ENCODE measurements at places on chromosomes 1 and 21. TPM values are rescaled to one million over a fixed set of nuclear protein-coding genes. Genes with fewer than 3 reads are reported as not detected.

- H3K4me1 ChIP-seq, result no peaks in the 10 kb centered on the region
- H3K36me3 ChIP-seq, result peaks cover 29% of the 10 kb centered on the region
- no peak overlapping the region for H3K27ac ChIP-seq
- DNase-seq, result no peak
These were observed 12.0 kb downstream of the SPATC1L start for GRCh38 chr21:46171996-46172862.

- H3K27me3 ChIP-seq, result peaks cover 14% of the 10 kb centered on the region
- no peaks in the 10 kb centered on the region for H3K4me1 ChIP-seq
- no peak within 1 kb of the TSS for H3K27ac ChIP-seq
These were observed at the start of gene ARHGEF16 for GRCh38 chr1:3453891-3454810. Gene ARHGEF16 (plus strand): TSS chr1:3454665. CDS start chr1:3463085, 8,420 bp downstream.

DNA sequence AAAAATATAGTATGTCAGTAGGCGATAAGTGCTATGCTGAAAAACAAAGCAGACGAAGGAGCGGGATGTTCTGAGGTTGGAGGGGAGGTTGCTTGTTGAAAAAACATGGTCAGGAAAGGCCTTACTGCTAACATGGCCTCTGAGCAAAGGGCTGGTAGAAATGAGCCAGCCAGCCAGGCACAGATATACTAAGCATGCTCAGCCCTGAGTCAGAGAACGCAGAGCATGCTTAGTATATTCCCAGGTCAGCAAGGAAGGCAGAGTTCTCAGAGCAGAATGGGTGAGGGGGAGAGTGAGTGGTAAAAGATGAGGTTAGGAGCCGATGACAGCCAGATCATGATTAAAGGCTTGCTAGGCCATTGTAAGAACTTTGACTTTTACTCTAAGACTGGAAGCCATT lies 36.7 kb downstream of the ZBTB40 start:
- H3K27ac ChIP-seq, result no peak overlapping the region
- H3K4me3 ChIP-seq, result no peak overlapping the region

TAS1R3 gene
- total RNA-seq, result 0.14 TPM

ACTN2 gene
- total RNA-seq, result not detected

DNA sequence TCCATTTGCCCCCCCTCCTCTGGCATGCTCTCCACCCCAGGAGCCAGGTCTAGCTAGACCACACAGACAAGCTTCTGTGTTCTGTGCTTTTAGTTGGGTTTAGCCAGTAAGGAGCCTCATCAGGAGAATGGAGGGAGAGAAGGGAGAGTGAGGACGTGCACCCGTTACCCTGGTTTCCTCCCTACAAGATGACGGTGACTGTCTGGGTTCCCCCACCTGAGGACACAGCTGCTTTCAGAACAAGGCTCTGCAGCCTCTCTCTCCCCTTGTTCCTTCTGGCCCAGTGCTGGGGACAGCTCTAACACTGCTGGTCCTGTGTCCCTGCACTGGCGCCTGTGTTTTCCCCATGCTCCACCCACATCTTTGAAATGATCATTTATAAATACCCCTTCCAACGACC lies 184.4 kb upstream of the GALNT2 start:
- H3K4me1 ChIP-seq, result no peaks in the 10 kb centered on the region
- no peak overlapping the region for H3K27ac ChIP-seq
- no peak for DNase-seq
- H3K36me3 ChIP-seq, result no peaks in the 10 kb centered on the region
- H3K27me3 ChIP-seq, result peaks cover 30% of the 10 kb centered on the region
- no peak overlapping the region for H3K4me3 ChIP-seq

DNA sequence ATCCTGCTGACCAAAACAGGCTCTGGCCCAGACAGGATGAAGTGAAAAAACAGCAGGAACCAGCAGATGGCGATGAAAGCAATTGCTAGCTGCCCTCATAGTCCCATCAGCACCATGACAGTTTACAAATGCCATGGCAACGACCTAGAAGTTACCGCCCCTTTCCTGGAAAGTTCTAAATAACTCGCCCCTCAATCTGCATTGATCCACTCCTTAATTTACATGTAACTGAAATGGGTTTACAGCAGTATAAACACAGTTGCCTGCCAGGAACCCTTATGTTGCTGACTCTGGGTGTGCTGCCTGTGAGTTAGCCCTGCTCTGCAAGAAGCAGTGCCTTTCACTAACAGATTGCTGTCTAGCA lies 65.5 kb upstream of the CR1L start:
- DNase-seq, result peak; percentile 72
- H3K27ac ChIP-seq, result no peak overlapping the region
- peaks cover 22% of the 10 kb centered on the region for H3K4me1 ChIP-seq
- H3K36me3 ChIP-seq, result no peaks in the 10 kb centered on the region

TAS1R1 gene
- not detected for total RNA-seq

CELA2A gene
- total RNA-seq, result not detected

LMX1A gene
- not detected for total RNA-seq

DNA sequence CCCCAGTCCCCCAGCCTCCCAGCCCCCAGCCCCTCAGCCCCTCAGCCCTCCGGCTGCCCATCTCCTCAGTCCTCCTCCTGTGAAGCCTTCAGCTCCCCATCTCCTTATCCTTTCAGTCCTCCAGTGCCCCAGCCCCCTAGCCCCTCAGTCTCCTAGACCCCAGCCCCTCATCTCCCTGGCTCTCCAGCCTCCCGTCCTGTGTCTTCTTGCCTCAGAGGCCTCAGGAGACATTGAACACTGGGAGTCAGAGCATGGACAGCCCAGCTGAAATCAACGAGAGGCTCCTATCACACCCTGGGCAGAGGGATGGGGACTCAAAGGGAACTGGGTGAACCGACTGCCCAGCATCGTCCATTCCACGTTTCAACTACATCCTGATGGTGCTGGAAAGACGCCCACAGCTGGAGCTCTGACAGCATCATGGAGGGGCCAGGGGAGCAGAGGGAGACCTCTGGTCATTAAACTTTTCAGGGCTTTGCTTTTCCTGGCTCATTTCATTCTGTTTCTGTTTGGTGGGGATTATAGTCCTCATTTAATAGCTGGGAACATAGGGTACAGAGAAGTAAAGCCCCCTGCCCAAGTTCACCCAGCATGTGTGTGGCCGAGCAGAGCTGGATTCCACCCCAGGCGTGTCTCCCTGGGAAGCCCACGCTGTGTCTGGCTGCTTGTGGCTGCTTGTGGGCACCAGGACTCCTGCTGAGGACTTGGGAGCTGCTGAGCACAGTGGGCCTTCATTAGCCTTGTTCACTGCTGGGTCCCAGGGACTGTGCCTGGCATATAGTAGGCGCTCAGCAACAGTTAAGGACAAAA lies 396.7 kb downstream of the PTPRU start:
- peaks cover 8% of the 10 kb centered on the region for H3K4me1 ChIP-seq
- no peaks in the 10 kb centered on the region for H3K36me3 ChIP-seq
- peaks cover 10% of the 10 kb centered on the region for H3K27me3 ChIP-seq
- no peak overlapping the region for H3K27ac ChIP-seq
- no peak for DNase-seq

DNA sequence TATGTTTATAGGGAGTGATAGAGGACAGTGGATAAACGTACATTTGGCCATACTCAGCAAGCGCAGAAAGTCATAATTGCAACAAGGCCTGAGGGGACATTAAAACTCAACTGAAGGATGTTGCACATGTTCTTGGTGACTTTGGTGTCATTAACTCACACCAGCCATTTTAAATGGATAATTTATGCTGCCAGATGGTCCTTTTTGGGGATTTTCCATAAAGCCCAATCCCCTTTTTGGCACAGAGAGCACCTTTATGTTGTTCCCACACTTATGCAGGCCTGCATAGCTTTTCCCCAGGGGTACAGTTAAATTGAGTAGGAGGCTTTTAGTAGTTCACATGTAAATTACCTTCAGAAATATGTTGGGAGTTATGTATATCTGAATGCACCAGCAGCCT lies 279.6 kb downstream of the NFIA start:
- H3K4me3 ChIP-seq, result no peak overlapping the region
- H3K27me3 ChIP-seq, result no peaks in the 10 kb centered on the region
- H3K4me1 ChIP-seq, result peaks cover 6% of the 10 kb centered on the region
- DNase-seq, result no peak
- no peaks in the 10 kb centered on the region for H3K36me3 ChIP-seq

AADACL4 gene
- not detected for total RNA-seq

GRCh38 chr1:97186381-97186780 lies 464.8 kb downstream of the PTBP2 start:
- peaks cover 22% of the 10 kb centered on the region for H3K36me3 ChIP-seq
- peaks cover 13% of the 10 kb centered on the region for H3K4me1 ChIP-seq
- peaks cover 4% of the 10 kb centered on the region for H3K27me3 ChIP-seq
- no peak for DNase-seq
- no peak overlapping the region for H3K27ac ChIP-seq

- no peak for DNase-seq
- H3K4me1 ChIP-seq, result peaks cover 61% of the 10 kb centered on the region
- H3K36me3 ChIP-seq, result peaks cover 6% of the 10 kb centered on the region
- peaks cover 2% of the 10 kb centered on the region for H3K27me3 ChIP-seq
- peak overlapping the region; percentile 96 for H3K27ac ChIP-seq
- H3K4me3 ChIP-seq, result peak overlapping the region; percentile 86
These were observed 64.4 kb downstream of the MACF1 start for GRCh38 chr1:39268906-39269305.

- H3K4me1 ChIP-seq, result no peaks in the 10 kb centered on the region
- H3K27ac ChIP-seq, result no peak overlapping the region
- no peaks in the 10 kb centered on the region for H3K27me3 ChIP-seq
- DNase-seq, result no peak
These were observed 91.4 kb downstream of the OLFM3 start for GRCh38 chr1:101905283-101905835.

DNA sequence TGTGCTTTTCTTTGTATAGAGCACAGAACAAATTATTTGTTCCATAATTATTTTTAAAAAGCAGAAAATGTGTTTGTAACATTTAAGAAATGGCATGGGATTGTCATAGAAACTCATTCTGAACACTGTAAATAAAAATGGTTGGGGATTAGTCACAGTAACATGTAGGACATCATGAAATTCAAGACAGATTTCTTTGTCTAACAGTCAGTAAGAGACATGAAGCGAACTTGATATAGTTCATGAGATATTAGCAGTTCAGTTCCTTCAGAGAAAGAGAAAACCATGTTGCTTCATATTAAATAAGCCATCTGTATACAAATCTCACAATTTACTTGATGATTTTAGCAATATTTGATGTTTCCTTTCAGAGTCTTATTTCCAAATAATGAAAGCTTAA lies 19.7 kb downstream of the NFIA start:
- H3K4me3 ChIP-seq, result peak overlapping the region; percentile 60
- H3K36me3 ChIP-seq, result no peaks in the 10 kb centered on the region
- H3K27ac ChIP-seq, result peak overlapping the region; percentile 50
- H3K27me3 ChIP-seq, result no peaks in the 10 kb centered on the region

MINDY1 gene
- 8.7 TPM for total RNA-seq

- peak overlapping the region; percentile 44 for H3K4me3 ChIP-seq
- no peak for DNase-seq
- H3K27ac ChIP-seq, result peak overlapping the region; percentile 97
- peaks cover 35% of the 10 kb centered on the region for H3K36me3 ChIP-seq
- peaks cover 3% of the 10 kb centered on the region for H3K27me3 ChIP-seq
These were observed 16.8 kb downstream of the ATP2B4 start for GRCh38 chr1:203643213-203644045.

C8A gene
- total RNA-seq, result not detected

GPR25 gene
- total RNA-seq, result not detected

- H3K27me3 ChIP-seq, result peaks cover 2% of the 10 kb centered on the region
- H3K36me3 ChIP-seq, result peaks cover under 1% of the 10 kb centered on the region
- H3K4me3 ChIP-seq, result peak overlapping the region; percentile 77
- DNase-seq, result peak; percentile 93
- H3K4me1 ChIP-seq, result peaks cover 63% of the 10 kb centered on the region
These were observed 74.1 kb downstream of the XCL2 start for GRCh38 chr1:168469690-168470089.

DNA sequence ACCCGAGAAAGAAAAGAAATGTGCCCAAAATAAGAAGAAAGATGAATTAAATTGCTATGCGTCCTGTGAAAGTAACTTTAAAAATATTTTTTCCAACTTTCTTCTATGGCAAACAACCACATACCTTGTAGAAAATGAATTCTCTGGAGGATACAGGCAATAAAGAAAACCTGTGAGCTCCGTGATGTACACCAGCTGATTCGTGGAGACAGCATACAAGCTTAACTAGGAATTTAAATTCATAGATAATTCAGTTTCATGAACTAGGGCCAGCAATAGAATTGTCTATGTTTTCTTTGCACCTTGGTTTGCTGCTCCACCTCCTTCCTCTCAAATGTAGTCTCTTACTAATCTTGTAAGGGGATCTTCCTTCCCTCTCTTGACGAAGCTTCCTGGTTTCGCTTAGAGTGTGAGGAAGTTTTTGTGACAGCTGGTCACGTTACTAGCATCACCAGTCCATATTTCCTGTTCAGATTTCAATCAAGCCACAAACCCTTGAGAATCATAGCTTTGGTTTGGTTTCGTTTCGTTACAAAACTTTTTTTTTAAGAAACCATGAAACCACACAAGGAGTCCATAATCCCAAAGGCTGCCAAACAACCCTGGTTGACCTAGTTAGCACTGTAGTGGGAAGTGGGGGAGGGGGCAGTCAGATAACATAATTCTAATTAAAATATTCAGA lies 35.8 kb downstream of the GREM2 start:
- peak overlapping the region; percentile 84 for H3K27ac ChIP-seq
- peaks cover 22% of the 10 kb centered on the region for H3K4me1 ChIP-seq
- H3K36me3 ChIP-seq, result peaks cover 5% of the 10 kb centered on the region
- DNase-seq, result no peak

SYT14 gene
- 8.2 TPM for total RNA-seq

DNA sequence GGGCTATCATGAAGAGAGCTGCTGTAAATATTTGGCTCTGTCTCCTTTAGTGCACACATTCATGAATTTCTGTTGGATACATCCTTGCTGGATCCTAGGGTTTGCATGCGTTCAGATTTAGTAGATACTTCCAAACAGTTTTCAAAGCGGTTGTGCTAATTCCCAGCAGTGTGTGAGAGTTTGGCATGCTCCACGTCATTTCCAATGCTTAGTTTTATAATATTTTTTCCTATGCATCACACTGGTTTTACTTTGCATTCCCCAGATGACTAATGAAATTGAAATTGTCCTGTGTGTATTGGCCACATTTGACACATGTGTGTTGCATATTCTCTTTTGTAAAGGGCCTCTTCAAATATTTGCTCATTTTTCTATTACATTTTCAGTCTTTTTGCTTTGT lies 18.5 kb upstream of the AADACL3 start:
- no peaks in the 10 kb centered on the region for H3K27me3 ChIP-seq
- H3K4me3 ChIP-seq, result no peak overlapping the region
- H3K27ac ChIP-seq, result no peak overlapping the region
- H3K4me1 ChIP-seq, result peaks cover 11% of the 10 kb centered on the region

DNA sequence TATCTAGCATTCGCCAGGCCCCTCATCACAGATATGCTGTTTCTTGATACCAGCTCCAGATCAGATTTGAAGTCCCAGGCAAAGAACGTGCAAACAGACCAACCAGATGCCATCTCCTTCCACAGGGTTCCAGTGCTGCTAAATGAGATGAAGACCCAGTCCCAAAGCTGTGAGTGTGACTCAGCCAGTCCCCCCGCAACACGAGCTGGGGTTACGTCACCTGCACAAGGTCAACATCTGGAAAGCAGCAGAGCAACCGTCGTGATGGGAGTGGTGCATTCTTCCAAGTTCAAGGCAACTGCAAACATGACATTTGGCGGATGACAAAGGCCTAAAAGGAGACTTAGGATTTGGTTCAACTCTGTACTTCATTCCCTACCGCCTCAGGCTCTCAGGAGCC lies 69.6 kb upstream of the TIAM1 start:
- H3K4me1 ChIP-seq, result no peaks in the 10 kb centered on the region
- no peak overlapping the region for H3K27ac ChIP-seq
- DNase-seq, result no peak
- no peaks in the 10 kb centered on the region for H3K27me3 ChIP-seq
- H3K36me3 ChIP-seq, result peaks cover 5% of the 10 kb centered on the region
- no peak overlapping the region for H3K4me3 ChIP-seq

BACE2 gene
- total RNA-seq, result 9.8 TPM

ATP1A2 gene
- not detected for total RNA-seq
